Stimulated activated CD8-positive, alpha-beta memory T cell treated with anti-CD3 and anti-CD28 coated beads, Interleukin-2, amount 100 ng/mL, for 48 hours (primary cell): ENCODE measurements at places on chromosomes 12 and 14.
A peak's percentile ranks its signal among the peaks of the same experiment; 100 is the strongest.

- no peak for DNase-seq
These were observed 111.9 kb downstream of the PAX9 start for GRCh38 chr14:36773558-36773957.

GRCh38 chr12:92546635-92547348 lies 156.0 kb upstream of the PLEKHG7 start:
- no peak for DNase-seq

DNA sequence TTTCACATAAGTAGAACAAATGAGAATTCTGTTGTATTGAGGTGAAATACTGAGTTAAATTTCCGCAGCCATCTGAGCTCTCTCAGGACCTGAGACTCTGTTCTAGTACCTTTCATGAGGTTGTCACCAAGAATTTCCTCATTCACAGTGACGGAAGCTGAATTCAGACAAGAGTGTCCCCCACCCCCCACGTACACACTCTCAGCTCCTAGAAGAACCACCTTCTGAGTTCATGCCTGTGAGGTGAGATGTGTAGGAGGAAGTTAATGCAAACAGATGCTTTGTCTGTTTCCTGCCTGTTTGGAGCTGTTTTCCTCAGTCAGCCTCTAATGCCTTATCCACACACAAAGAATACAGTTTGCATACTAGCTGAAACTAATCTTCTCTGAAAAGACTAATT lies 18.2 kb downstream of the BICDL1 start:
- peak; percentile 46 for DNase-seq

DNA sequence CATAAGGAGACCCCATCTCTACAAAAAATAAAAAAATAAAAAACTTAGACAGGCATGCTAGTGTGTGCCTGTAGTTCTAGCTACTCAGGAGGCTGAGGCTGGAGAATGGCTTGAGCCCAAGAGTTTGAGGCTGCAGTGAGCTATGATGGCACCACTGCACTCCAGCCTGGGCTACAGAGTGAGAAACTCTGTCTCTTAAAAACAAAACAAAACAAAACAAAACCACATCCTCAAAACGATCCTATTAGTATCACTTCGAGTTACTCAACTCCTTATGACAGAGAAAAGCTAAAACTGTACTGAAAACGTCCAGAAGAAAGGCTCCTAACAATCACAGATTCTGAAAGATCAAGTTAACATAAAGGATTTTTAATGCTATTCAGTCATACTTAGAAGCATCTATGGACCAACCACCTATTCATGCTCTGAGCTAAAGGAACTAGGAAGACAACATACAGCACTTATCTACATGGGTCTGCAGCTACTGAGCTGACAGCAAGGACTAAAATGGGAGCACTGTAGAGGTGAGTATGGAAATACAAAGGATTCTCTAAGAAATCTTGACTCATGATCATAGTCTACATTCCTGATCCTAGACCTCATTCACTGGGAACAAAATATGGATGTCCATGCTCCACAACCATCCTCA lies 75.3 kb upstream of the DUSP6 start:
- no peak for DNase-seq

- no peak for DNase-seq
These were observed 48.5 kb downstream of the FGD6 start for GRCh38 chr12:95168746-95169145.

GRCh38 chr14:61266891-61267740 lies 14.0 kb downstream of the TMEM30B start:
- DNase-seq: no peak

- no peak for DNase-seq
These were observed 14.7 kb upstream of the TMED10 start for GRCh38 chr14:75191100-75191499.

- DNase-seq: no peak
These were observed 16.2 kb downstream of the CCDC62 start for GRCh38 chr12:122790393-122791075.

GRCh38 chr12:132561427-132562156 lies 48.8 kb downstream of the LRCOL1 start:
- DNase-seq: no peak

GRCh38 chr12:78179346-78179745 lies 348.7 kb downstream of the NAV3 start:
- DNase-seq: no peak

DNA sequence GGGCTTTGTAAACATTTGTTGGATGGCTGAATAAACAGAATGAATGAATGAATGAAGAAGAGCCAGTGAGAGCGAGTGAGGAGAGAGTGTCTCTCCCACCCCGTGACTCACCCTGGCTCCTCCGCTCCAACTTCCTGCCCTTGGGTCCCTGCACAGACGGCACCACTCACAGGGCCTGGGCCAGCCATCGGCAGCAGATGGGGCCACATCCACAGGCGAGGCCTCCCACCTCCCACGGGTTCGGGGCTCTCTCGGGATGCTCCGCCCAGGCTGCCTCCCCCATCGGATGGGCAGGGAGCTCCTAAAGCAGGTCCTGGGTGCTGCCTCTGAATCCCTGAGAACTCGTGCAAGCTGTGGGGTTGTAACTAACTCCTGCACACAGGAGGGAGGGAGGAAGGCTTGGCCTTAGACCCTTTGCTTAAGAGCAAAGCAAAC lies 41.3 kb downstream of the CCNK start:
- no peak for DNase-seq

- DNase-seq: no peak
These were observed 10.3 kb downstream of the KRT7 start for GRCh38 chr12:52243259-52243855.

DNA sequence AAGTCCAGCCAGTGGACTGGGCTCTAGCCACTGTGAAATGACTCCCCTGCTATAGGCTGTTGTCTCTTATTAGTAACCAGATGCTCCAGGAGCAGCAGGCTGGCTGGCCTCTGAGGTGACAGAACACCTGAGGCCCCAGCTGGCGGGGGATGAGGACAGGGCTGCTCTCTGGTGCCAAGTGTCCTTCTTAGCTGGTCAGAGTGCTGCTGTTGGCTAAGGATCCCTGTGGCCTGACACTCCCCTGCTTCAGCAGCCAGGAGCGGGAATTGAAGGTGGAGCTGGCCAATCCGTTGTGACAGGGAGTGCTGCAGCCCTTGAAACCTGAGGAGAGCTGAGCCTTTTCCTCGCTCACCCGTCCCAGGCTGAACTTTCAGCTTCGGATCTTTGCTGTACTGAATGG lies 30.7 kb downstream of the TMEM229B start:
- no peak for DNase-seq

- DNase-seq: no peak
These were observed at the start of gene KRT6B for GRCh38 chr12:52452101-52452500. Gene KRT6B (minus strand): TSS chr12:52452146. CDS start chr12:52452078, 68 bp downstream.

DNA sequence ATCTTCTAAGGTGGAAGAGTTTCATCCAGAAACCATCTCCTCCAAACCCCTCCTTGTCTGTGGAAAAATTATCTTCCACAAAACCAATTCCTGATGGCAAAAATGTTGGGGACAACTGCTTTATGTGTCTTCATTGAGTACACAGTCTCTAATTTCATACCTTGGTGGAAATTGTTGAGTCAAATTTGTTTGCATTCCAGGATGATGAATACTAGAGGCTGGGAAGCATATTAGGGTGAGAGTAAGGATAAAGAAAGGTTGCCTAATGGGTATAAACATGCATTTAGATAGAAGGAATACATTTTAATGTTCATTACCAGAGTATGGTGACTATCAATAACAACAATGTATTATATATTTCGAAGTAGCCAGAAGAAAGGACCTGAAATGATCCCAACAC lies 98.2 kb downstream of the C12orf42 start:
- no peak for DNase-seq

DNA sequence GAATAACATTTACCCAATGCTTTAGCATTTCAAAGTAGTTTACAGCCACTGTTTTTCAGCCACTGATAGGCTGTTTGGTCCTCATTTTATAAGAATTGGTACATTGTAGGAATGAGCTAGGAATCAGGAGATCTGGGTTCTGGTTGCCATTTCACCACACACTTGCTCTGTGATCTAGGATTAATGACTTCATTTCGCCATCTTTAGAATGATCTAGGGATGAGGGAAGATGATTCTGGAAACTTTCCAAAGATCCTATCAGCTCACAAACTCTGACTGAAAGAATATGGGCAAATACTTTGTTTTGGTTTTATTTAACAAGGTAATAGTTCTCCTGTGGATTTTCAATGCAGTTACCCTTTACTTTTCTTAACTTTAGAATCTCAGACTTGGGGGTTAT lies 155.0 kb downstream of the GCH1 start:
- DNase-seq: no peak

DNA sequence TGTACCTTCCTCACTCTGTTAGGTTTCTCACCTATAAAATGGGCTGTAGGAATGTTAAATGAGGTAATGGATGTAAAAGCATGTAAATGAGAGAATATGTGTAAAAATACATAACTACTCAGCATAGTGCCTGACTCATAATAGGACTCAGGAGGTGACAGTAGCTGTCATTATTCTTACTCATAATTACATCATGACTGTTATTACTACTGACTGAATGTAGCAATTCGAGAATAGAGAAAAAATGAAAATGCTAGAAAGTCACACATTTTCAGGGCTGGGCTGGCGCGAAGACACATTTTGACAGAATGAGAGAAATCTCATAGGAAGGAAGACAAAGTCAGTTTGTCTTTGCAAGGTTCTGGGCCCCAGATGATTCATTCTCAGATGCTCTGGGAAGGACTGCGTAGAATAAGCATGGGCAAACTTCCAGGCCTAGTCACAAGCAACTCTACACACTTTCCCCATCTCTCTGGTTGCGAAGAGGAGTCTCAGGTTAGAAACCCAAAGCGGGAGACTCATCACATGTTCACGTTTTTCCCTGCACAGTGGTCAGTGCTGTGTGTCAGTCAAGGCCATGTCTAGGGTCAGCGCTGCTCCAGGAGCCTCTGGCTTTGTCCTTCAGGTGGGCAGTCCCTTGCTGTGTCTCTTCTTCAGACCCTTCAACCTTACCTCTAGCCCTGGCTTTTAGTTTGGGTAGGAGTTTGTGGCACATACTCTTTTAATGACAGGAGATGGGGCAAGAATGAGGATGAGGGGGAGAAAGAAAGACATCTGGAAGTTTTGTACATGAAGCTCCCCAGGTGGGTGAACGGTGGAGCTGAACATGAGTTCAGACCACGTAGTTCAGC lies 8.4 kb downstream of the GPRC5A start:
- no peak for DNase-seq

DNA sequence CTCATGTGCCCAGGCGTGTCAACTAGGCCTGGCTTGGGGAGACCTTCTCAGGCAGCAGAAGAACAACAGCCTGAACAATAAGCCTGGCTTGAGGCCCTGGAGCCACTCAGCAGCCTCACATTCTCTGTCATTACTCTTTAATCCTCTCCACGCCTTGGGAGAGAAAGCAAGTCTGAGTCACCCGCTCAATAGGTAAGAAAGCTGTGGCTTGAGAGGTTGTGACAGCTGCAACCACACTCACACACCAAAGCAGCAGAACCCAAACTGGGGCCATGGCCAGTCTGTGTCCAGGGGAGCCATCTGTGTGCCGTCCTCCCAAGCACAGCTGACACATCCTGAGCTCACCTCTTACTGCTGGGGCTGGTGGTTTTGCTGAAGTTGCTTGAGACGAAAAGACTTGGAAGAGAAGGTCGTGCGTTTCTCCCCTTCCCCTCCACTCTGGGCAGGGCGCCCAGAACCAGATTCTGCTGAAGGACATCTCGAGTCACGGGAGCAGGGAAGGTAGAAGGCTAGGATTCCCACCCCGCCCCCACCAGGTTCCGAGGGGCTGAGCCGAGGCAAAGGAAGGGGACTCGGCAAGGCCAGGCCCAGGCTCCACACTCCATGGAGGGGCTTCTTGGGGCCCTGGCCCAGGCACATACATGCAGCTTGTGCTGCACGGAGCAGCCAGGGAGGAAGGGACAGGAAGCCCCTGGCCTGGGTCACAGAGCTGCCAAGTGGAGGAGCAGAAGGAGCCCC lies 5.5 kb downstream of the TMEM63C start:
- DNase-seq: no peak

GRCh38 chr14:104983231-104983721 lies 2.3 kb upstream of the CLBA1 start:
- no peak for DNase-seq

- no peak for DNase-seq
These were observed 107.4 kb upstream of the MED13L start for GRCh38 chr12:116384691-116385485.

DNA sequence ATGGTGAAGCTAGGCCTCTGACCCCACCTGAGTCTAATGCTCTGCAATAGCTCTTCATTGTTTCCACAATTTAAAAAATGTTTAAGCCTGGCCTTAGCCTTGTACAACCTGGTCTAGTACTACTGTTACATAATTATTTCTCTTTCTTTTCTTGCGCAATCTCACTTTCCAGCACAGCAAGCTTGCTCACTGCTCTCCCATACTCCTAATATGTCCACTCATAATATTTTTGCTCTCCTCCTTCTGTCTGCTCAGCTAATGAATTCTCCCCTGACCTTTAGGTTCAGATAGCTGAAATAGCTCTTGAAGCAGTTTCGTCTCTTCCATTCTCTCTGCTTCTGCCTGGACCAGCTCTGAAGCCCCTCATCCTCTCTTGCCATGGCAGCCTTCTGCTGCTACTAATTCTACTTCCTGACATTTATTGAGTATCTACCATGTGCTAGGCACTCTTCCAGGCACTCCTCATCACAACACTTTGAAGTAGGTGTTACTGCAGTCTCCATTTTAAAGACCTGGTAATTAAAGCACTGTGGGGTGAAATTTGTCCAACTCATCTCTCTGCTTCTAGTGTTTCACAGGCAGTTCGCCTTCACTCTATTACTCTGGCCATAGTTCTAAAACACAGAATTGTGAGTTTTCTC lies 2.8 kb upstream of the SLC48A1 start:
- DNase-seq: no peak

DNA sequence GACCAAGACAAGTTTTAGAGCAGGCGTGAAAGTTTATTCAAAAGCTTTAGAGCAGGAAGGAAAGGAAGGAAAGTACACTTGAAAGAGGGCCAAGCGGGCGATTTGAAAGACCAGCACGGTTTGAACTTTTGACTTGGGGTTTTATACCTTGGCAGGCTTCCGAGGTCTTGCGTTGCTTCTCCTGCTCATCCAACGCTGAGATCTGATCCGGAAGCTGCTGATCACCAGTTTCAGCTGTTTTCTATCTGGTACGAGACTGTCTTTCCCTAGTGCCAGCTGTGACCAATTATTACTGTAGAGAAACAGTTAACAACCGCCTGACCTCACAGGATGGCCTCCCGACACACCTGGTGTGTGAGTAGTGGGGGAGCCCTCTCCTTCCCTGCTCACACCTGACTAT lies 20.6 kb upstream of the SNRPF start:
- DNase-seq: no peak

- no peak for DNase-seq
These were observed 58.3 kb upstream of the OTOGL start for GRCh38 chr12:80041071-80041470.

GRCh38 chr12:88062474-88062873 lies 33.3 kb upstream of the C12orf50 start:
- no peak for DNase-seq
